ENCODE measurements at places on chromosomes 5 and 9.

GRCh38 chr9:97528529-97529230, 27.2 kb downstream of the TMOD1 start:
- no peak for DNase-seq

DNA sequence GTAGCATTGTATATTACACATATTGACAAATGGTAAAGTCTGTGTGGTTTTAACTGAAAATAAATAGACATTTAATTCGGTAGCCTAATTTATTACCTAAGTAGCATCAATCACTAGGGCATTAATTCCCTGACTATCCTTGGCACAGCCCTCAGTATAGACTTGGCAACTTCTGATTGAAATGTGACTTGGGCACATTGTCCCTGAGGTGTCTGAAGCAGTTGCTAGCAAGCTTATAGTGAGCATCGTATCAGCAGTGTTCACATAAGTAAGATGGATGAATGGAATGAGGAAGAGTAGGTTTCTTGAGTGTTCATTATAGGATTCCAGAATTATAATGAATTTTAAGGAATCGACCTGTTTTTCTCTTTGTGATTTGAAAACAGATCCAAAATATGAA, 16.1 kb downstream of the LURAP1L start:
- DNase-seq, result no peak

- no peak for DNase-seq
Observed at GRCh38 chr9:129278391-129279237, 100.6 kb upstream of the IER5L start.

GRCh38 chr5:10406651-10407050, 35.0 kb upstream of the ROPN1L start:
- no peak for DNase-seq

Data from CD4-positive, alpha-beta T cell treated with Interleukin-17A for 4 hours (primary cell).